Ureter (tissue), 1 donor: ENCODE measurements at places on chromosomes 5 and 9. TPM values are rescaled to one million over a fixed set of nuclear protein-coding genes. Genes with fewer than 3 reads are reported as not detected.

GRCh38 chr5:151058891-151059489 lies 21.8 kb downstream of the TNIP1 start:
- no peak for DNase-seq

DNA sequence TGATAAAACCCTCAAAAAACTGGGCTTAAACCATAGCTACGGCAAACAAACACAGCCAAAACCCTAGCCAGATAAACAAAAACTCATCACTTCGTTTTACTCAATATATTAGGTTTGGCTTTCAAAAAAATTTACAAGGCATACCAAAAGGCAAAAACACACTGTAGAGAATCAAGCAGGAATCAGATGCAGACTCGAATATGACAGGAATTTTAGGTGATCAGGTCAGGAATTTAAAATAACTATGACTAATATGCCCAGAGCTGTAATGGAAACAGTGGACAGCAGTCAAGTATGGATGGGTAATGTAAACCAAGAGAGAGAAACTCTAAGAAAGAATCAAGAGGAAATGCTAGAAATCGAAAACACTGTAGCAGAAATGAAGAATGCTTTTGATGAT lies 26.5 kb upstream of the DOCK2 start:
- DNase-seq: no peak

DNA sequence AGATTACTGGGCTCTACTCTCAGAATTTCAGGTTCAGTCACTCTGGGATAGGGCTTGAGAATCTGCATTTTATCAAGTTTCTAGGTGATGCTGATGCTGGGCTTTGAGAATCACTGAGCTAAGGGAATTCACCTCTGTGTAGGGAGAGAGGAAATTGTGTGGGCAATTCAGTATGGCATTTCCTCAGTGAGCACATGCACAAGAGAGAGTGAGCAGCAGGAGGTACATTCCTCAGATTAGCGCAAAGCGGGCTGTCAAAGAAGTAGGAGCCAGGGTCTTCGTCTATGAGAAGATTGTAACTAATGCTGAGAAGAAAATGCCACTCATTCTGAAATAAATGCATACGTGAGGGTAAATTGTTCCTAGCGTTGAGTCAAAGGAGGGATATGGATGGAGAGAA lies 175.9 kb downstream of the KIF4B start:
- no peak for DNase-seq

- DNase-seq: no peak
Observed at GRCh38 chr5:96146675-96147074, 185.0 kb upstream of the ELL2 start.

The TAF11L5 gene
- total RNA-seq: not detected

- no peak for DNase-seq
Observed at GRCh38 chr9:130239741-130240241, 25.8 kb upstream of the HMCN2 start.

DNA sequence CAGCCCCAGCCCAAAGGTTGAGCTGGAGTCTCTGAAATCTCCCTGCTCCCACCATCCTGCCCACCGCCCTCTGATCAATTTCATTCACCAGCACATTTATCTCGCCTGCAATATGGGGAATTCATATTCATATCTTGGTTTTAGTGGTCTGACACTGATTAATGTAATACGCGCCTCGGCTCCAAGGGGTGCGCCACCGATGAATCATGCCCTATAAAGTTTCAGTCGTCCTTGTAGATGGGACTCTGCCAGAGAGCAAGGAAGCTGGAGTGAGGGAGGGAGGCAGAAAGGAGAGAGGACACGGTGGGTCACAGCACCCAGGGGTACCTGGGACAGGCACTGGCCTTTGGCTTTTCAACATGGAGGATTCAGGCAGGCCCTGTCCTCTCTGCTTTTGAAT lies 8.9 kb downstream of the IRX1 start:
- no peak for DNase-seq

- DNase-seq: no peak
Observed at GRCh38 chr9:21324047-21324446, 11.2 kb downstream of the KLHL9 start.
